ENCODE measurements at places on chromosomes 5 and 9.

GRCh38 chr9:37035648-37036370 lies 1.7 kb upstream of the PAX5 start:
- DNase-seq: no peak

DNA sequence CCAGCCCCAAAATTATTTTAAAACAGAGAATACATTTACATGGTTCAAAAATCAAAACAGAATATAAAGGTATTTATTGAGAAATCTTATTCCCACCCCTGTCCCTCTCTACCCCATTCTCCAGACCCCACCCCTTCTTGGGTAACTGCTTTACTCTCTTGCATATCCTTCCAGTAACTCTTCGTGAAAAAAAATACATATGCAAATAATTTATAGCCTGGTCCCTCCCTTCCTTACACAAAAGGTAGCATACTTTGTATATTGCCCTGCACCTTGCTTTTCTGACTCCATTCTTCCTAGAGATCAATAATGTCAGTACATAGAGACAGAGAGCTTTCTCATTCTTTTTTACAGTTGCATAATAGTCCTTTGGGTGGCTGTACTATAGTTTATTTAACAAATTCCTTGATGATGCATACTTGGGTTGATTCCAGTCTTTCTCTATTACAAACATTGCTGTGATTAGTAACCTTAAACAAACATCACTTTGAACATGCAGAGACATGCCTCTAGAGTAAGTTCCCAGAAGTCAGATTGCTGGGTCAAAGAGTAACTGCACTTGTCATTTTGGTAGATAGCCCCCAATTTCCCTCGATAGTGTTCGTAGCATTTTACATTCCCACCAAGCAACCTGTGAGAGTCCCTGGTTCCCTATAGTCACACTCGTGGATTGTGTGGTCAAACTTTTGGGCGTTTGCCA lies 47.9 kb downstream of the STOM start:
- peak; percentile 90 for DNase-seq

- DNase-seq: no peak
These were observed 15.4 kb upstream of the VPS13A start for GRCh38 chr9:77161966-77162365.

DNA sequence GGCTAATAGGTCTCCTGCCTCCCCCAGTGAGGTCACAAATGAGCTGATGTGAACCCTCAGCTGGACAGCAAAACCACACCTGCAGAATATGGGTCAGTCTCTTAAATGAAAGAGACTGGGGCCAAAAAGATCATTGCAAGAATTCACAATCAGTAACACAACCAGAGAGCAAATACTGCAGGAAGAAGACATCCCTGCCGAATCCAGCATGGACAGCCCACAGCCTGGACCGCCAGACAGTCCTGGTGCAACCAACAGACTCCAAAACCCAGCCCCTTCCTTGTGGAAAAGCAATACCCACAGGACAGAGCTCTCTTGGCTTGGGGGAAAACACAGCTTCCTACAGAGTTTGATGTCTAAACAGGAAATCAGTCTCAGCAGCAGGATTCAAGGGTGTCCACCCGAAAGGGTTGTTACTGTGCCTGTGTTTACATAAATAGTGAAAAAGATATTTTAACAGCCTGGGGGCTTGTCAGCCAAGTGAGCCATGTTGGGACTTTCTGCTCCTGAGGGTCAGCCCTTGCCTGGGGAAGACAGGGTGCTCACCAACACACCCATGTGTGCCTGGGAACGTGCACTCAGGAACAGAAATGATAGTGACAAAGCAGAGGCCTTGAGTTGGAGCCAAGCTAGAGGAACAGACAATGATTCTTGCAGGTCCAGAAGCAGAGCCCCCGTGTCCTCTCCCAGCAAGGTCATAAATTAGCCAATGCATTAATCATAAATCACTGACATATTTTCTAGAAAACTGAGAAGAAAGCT lies 106.2 kb downstream of the SEMA5A start:
- DNase-seq: no peak

GRCh38 chr5:16618138-16618897 lies 1.5 kb upstream of the RETREG1 start:
- no peak for DNase-seq

DNA sequence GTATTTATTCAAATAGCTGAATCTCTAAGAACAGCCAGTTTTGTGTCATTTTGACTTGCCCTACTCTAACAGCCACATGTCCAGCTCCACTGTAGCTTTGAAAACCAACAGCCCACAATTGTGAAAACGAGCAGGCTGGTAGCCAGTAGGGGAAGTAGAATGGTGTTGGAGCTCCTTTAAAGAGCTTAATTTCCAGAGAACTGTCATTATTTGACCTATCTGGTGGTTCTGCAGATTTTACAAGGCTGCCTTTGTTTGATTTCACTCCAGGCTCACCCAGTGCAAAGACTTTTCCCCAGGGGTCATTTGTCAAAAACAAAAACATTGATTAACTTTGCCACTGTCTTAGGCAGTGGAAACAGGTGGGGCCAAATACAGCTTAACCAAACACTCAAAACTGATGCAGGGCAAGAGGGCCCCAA lies 3.2 kb upstream of the PJA2 start:
- no peak for DNase-seq

DNA sequence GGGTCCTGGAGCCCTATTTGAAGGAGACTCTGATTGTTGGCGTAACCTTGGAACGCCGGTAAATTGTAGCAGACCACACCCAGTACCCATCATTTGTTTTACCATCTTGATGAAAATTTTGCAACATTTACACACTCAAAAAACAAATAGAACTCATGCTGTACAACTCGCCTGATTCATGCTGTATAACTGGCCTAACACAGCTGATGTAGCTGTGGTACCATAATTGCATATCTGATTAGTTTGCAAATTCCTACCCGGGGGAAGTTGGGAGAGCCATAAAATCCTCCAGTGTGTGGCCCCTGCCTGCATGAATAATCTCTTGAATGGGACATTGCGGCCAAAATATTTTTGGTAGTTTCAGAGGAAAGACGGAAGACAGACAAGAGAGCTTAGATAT lies 9.7 kb downstream of the NIPAL4 start:
- DNase-seq: peak; percentile 27

DNA sequence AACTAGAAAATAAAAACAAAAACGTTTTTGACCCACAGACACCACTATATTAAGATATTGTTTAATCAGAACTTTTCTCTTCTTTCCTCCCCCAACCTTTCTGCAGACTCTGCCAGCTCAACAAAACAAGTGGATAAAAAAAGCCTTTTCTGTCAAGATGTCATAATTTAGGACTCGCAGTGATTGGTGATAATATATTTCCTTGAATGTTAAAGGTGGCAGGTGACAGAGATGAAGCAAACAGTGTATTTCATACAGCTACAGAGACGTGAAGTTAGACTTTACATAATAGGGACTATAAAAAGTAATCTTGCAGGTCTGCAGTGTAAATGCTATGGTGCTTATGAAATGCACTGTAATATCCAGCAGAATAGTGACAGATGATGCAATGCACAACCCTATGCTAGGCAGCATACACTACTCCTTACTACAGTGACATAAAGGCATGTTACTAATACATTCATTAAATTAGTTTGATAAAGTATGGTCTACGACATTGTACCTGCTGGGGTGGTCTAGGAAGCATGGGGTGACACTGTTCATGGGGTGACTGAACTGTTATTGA lies 326.7 kb upstream of the GRAMD2B start:
- DNase-seq: no peak

- DNase-seq: no peak
These were observed 433.7 kb upstream of the ACO1 start for GRCh38 chr9:31950756-31951155.

- DNase-seq: no peak
These were observed 59.3 kb upstream of the ZNF169 start for GRCh38 chr9:94199776-94200175.

- no peak for DNase-seq
These were observed 143.7 kb upstream of the WWC1 start for GRCh38 chr5:168147568-168148360.

GRCh38 chr9:135928731-135929655 lies 21.6 kb upstream of the CAMSAP1 start:
- DNase-seq: no peak

- DNase-seq: no peak
These were observed 56.1 kb downstream of the UBAP2 start for GRCh38 chr9:33992632-33993031.

- no peak for DNase-seq
These were observed 321.7 kb downstream of the SH3GL2 start for GRCh38 chr9:17900606-17901005.

DNA sequence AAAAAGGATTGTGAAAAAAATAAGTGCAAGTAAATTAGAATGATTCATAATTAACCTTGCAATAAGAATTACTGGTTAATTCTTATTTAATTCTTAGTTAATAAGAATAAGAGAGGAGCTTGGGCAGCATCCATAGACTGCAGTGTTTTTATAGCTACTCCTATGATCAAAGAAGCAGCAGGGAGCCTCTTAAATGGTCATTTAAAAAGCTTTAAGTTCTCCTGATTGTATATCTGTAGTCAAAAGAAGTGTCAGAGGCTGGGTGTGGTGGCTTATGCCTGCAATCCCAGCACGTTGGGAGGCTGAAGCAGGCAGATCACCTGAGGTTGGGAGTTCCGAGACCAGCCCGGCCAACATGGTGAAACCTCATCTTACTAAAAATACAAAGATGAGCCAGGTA lies 14.4 kb downstream of the ACER2 start:
- DNase-seq: no peak

DNA sequence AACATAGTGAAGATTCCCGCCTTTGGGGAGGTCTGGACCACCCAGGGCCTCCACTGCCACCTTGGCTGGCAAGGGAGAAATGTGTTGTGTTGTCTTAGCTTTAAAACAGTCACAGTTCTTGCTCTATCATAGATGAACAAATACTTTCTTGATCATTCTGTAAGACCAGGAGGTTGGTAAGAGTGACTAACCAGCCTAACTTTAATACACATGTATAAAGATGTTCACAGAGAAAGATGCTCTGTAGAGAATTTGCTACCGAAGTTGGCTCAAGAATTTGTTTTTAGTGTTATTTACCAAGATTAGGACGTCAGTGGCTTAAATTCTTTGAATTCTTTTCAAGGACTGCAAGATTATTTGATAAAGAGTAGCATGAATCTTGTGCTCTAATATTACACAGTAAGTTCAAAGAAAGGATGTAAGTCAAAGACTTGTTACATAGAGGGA lies 28.4 kb downstream of the GLRX start:
- no peak for DNase-seq

DNA sequence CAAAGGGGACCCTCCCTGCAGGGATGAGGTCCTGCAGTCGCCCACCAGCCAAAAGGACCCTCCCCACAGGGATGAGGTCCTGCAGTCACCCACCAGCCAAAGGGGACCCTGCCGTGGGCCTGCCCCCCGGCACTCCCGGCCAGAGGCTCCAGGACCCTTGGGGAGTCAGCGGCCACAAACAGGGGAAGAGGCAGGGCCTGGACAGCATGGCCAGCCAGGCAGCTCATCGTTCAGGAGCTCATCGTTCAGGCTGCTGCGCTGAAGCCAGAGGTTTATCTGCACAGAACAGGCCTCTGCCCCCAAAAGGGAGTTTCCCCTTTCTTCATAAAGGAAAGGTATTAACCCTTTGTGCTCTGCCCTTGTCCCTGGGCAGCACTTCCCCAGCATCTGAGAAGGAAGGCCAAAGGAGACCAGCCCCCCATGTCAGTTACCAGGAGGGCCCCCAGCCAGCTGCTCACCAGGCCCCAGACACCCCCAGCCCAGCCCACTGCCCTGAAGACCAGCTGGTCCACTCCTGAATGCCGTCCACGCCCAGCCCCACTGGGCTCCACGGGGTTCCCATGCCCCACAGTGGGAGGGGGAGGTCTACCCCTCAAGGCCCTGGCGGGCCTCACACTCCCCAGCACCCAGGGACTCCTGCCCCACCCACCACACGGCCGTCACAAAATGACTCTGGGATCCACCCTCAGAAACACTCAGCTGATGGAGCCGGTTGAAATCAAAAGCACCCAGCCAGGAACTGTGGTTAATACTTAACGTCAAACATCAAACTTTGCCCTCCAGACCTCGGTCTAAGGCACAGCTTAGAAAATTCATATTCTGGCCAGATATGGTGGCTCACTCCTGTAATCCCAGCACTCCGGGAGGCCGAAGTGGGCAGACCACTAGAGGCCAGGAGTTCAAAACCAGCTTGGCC lies 6.3 kb downstream of the SLC12A7 start:
- DNase-seq: no peak

DNA sequence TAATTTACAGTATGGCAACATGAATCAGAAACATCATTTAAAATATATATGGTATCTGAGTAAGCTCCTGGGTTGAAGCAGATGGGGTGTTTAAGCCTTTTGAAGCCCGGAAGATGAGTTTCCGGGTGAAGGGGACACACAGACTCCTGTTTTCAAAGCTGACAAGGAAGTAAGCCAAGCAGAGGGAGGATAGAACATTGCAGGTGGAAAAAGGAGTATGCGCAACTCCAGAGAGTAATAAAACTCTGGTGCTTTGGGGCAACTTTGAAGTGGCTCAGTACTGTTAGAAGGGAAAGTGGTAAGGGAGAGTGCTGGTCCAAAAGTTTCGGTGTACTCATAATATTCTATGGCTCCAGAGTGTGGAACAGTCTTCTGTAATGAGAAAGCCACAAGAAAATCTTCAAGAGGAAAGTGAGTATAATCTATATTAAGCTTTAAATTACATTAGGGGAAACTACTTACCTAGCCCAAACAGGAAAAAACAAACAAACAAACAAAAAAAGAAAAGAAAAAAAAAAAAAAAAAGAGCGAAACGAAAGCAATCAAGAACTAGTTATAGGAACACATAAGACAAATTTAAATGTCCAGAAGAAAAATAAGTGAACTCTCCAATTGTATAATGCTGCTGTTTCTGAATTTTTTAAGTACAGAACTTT lies 2.3 kb upstream of the ST8SIA4 start:
- DNase-seq: no peak

DNA sequence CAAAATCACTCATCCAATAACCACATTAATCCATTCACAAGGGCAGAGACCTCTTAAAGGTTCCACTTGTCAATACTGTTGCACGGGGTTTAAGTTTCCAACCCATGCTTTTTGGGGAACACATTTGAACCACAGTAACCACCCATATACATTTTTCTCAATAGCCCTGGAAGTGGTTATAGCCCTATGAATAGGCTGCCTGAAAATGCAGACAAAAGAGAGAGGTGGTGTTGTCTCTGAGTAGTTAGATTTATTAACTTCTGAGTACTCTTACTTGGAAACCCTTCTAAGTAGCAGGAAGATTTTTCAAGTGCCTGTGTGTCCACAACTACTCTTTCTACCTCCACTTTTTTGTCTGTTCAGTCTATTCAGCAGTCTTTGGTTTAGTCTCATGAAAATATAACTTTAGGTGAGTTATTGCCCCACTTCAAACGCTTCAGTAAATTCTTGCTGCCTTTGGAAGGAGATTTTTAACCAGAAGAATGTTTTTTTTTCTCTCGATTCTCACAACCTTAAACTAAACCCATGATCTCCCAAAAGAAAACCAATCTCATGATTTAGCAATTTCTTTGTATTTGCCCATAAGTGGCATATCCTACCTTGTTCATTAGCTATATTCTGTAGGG lies 42.6 kb downstream of the ARHGEF28 start:
- DNase-seq: no peak

GRCh38 chr9:27194401-27195091 lies 85.5 kb downstream of the TEK start:
- DNase-seq: peak; percentile 66

GRCh38 chr5:61597684-61598083 lies 265.6 kb downstream of the ZSWIM6 start:
- no peak for DNase-seq

Data from AG09309 (cell line).